ENCODE measurements at places on chromosomes 13 and 19.

GRCh38 chr13:95921485-95921884 is 131.7 kb downstream of the UGGT2 start:
- DNase-seq: no peak

GRCh38 chr13:53340505-53341143 is 312.0 kb downstream of the OLFM4 start:
- no peak for DNase-seq

GRCh38 chr13:84606616-84607015 is 724.3 kb upstream of the SLITRK1 start:
- no peak for DNase-seq

DNA sequence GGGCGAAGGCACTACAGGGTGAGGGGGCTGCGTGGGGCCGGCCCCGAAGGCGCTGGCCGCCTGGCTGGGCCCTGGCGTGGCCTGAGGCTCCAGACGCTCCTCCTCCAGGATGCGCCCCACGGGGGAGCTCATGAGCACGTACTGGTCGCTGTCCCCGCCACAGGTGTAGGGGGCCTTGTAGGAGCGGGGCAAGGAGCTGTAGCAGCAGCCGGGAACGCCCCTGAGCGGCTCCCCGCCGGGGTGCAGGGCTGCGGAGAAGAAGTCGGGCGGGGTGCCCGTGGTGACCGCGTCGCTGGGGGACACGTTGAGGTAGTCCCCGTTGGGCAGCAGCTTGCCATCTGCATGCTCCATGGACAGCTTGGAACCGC is 3.0 kb downstream of the IRS2 start:
- DNase-seq: no peak

GRCh38 chr13:81493144-81493543 is 1152.2 kb upstream of the SPRY2 start:
- no peak for DNase-seq

DNA sequence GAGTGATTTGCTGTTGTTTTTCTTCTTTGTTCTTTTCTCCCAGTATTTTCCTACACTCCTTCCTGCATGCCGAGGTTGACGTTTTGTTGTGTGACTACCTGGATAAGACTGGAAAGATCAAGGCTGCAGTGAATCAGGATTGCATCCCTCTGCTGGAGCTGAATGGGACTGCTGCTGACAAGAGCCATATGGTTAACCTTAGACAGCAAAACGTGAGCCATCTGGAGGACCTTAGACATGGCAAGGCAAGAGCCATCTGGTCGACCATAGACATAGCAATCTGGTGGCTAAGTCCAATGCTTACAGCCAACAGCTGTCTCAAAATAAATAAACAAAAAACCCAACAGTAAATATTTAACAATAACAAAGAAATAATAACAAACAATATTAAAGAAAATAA is 42.6 kb upstream of the ZNF91 start:
- no peak for DNase-seq

GRCh38 chr13:46578590-46578975 is 25.6 kb downstream of the LRCH1 start:
- DNase-seq: no peak

DNA sequence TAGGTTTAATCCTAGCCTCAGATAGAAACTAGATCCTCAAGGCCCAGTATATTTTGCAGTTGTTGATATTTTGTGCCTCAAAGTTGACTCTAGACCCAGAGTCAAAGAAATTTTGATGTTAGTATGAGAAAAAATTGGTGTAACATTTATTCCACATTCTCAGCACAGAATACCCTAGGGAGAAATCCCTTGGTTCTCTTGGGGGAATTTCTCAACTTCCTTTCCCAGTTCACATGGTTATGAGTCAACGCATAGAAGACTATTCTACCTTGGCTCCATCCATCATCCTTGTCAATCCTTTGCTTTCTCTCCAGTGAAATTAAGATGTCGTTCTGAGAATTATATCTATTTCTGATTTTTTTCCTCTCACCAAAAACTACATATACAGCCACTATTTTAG is 145.3 kb downstream of the POSTN start:
- DNase-seq: no peak

DNA sequence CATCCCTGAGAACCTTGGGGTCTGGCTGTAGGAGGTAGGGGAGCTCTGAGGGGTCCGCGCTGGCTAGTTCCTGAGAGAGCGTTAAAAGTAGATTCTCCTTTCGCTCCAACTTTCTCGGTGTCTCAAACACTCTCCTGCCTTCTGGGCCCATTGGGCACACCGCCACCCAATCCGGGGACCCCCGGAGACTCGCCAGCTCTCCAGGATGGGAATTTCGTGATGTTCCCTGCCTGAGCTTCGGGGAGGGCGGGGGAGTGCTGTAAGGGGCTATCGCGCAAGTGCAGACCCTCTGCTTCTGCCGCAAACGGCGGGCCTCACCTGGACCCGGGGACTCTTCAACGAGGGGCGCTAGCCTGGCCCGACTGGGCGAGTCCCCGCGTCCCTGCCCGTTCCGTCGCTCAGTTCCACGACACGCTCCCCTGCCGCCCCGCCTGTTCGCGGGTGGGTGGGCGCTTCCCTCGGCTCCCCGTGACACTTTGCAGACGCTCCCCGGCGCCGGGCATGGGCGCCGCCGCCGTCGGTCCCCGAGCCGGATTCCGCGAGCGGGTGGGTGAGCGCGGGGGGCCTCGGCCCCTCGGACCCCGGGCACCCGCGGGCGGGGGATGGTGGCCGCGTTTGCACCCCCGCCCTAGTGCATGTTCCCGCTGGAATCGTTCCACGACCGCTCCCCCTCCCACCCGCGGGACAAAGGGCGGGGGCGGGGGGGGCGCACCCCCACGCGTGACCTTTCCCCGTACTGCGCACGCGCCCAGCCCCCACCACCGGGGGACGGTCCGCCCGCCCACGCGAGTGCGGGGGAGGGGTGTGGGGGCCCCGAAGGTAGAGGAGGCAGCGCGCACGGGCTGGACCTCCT is at the start of gene CCDC106:
Gene CCDC106, plus strand, starts transcription at position 481 of the 853 bp plus-strand sequence. CDS start 835 bp downstream, outside the sequence.
- peak; percentile 72 for DNase-seq

GRCh38 chr19:4993683-4994082 is 24.8 kb downstream of the KDM4B start:
- no peak for DNase-seq

- no peak for DNase-seq
Measured at GRCh38 chr19:30870876-30871275, 478.4 kb downstream of the TSHZ3 start.

GRCh38 chr13:21020581-21020980 is 40.8 kb downstream of the LATS2 start:
- no peak for DNase-seq

DNA sequence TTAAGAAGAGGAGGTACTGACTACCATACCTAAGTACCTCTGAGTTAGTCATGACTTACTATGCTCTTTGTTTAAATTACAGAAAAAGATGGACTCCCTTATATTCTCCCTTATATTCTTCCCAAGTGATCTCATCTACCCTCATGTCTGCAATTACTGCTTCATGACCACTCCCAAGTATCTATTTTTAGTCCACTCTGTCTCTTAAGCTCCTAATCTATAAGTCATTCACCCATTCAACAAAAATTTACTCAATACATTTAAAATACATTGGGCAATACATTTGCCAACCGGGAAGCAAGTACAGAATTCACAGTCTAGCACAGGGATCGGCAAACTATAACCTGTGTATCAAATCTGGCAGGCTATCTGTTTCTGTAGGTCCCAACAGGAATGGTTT is 42.6 kb downstream of the KPNA3 start:
- no peak for DNase-seq

GRCh38 chr13:33721724-33722123 is 96.2 kb upstream of the RFC3 start:
- no peak for DNase-seq

GRCh38 chr13:49756263-49756662 is 36.2 kb downstream of the KPNA3 start:
- no peak for DNase-seq

DNA sequence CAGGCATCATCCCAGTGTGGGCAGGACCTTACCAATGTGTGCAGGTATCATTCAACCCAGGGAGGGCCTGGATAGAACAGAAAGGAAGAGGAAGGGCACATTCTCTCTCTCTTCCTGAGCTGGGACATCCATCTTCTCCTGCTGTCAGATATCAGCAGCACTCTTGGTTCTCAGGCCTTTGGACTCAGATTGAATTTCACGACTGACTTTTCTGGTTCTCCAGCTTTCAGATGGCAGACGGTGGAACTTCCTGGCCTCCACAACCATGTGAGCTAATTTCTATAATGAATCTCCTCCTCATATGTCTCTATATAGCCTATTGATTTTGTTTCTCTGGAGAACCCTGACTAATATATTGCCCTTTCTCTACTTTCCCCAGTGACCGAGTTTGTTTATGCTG is 77.3 kb downstream of the OLFM4 start:
- no peak for DNase-seq

DNA sequence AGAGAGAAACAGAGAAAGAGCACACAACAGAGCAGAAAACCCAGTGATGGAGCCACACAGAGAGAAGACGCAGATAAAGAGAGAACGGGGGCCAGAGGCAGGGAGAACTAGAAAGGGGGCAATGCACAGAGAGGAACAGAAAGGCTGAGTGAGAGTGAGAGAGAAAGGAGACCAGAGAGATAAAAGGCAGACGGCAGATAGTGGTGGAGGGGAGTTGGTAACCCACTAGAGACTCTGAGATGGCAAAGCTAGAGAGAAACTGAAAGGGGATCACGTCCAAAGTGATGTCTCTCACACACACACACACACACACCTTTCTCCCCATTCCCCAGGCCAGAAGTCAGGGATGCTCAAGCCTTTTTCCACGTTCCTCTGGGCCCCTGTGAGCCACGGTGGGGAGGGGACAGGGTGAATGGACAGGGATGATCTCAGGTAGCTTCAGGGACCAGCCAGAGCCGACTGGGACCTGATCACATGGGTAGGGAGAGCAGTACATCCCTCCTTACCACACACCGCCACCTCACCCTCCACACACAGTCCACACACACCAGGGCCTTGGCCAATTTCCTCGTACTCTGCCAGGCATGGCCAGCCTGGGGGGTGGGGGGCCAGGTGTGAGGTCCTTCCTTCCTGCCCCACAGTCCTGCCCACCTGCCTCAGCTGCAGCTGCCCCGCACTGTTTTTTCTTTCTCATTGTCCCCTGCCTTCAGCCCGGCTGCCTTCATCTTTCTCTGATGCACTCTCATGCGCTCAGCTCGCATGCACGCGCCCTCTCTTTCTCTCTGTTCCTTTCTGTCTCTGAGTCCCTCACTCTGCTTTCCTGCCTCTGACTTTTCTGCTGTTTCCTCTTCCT is 22.5 kb upstream of the POU2F2 start:
- no peak for DNase-seq

DNA sequence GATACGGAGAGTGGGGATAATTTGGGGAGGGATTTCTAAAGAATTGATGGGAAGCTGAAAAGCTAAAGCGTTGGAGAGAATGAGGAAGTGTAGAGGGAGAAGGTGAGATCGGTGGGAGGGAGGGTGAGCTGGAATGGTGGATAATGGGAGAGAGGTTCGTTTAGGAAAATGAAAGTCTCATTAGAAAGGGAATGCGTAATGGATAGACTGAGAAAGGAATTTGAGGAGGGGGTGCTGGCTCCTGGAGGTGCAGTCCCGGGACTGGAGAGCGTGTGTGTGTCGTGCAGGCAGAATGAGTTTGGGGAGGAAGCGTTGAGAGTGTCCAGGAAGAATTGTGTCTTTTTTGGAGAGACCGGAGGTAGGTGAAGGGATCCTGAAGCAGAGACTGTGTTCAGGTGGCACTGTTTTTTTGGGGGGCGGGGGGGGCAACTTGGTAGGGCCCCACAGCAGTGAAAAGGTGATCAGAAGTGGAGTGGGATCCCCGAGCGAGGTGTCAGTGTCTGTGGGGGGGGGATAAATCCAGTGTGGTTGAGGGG is 1.4 kb downstream of the ACTN4 start:
- no peak for DNase-seq

GRCh38 chr13:19713186-19713965 is 69.4 kb downstream of the PSPC1 start:
- DNase-seq: no peak

GRCh38 chr19:49423985-49424303 is 703 bp upstream of the PTH2 start:
- no peak for DNase-seq

DNA sequence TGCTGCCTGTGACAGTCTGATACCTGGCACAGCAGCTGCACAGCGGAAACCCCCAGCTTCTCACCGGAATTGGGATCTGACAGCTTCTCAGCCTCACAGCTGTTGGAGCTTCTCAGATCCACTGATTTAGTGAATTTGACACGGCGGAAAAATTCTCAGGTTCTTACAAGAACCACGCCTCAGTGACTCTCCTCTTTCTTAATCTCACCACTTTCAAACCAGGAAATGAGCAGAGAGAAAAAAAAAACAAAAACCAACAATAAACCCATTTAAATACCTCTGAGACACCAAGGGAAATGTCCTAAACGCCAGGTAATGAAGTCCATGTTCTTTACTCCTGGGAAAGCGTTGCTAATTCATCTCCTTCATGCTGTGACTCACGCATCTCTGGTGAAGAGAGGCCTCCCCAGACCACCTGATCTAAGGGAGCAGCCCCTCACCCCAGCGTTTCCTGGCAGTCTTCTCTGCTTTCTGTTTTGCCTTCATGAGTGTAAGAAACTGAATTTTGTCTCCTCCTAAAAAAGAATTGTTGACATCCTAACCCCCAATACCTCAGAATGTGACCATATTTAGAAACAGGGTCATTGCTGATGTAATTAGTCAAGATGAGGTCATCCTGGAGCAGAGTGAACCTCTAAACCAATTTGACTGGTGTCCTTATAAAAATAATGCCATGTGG is 15.9 kb upstream of the IZUMO2 start:
- no peak for DNase-seq

DNA sequence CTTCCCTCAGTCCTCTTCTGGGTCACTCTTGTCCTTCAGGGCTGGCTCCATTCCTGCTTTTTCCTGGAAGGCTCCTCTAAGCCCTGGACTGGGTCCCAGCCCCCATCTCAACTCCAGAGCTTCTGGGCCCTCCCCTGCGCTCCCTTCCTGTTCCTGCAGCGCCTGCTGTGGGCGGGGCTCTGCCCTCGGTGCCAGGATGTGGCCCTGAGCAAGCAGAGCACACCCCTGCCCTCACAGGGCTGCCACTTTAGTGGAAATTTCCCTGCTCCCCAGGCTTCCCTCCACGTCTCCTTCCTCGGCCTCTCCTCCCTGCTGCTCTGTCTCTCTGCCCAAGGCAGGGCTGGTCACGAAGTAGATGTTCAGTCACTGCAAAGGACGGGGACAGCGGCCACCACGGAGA is 28.8 kb downstream of the DPF1 start:
- no peak for DNase-seq

GRCh38 chr13:106362707-106363106 is 172.8 kb downstream of the EFNB2 start:
- no peak for DNase-seq

- no peak for DNase-seq
Measured at GRCh38 chr19:30305346-30306060, 66.7 kb upstream of the ZNF536 start.

- no peak for DNase-seq
Measured at GRCh38 chr13:107395927-107396662, 819.2 kb downstream of the LIG4 start.

All from activated T-cell treated with anti-CD3 and anti-CD28 coated beads, Interleukin-2, amount 50 U/mL, for 1 hour (primary cell).